Activated CD8-positive, alpha-beta memory T cell treated with anti-CD3 and anti-CD28 coated beads, Interleukin-2, amount 10 ng/mL, durations not matched to agents 7 days and 5 days (primary cell): ENCODE measurements at places on chromosomes 13 and 19.

DNA sequence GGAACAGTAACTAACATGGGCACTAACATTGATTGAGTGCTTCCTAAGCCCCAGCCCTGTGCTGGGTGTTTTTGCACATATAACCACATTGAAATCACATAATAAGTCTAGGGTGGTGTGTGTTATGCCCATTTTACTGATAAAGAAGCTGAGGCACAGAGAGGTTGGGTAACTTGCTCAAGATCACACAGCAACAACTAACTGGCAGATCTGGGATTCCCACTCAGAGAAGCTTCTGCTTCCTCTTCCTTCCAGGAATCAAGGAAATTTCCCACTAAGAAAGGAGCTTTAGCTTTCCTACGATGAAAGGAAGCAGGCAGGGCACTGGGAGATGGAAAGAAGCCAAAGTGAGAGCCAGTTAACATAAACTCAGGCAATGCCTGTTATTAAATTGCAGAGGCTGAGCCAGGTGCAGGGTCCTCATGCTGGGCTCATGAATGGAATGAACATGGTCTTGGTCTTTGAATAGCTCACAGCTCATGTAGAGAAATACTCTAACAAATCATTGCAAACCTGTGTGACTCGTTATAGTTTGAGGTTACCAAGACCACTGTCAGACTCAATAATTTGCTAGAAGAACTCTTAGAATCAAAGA, 10.1 kb downstream of the SSC5D start:
- no peak for DNase-seq

DNA sequence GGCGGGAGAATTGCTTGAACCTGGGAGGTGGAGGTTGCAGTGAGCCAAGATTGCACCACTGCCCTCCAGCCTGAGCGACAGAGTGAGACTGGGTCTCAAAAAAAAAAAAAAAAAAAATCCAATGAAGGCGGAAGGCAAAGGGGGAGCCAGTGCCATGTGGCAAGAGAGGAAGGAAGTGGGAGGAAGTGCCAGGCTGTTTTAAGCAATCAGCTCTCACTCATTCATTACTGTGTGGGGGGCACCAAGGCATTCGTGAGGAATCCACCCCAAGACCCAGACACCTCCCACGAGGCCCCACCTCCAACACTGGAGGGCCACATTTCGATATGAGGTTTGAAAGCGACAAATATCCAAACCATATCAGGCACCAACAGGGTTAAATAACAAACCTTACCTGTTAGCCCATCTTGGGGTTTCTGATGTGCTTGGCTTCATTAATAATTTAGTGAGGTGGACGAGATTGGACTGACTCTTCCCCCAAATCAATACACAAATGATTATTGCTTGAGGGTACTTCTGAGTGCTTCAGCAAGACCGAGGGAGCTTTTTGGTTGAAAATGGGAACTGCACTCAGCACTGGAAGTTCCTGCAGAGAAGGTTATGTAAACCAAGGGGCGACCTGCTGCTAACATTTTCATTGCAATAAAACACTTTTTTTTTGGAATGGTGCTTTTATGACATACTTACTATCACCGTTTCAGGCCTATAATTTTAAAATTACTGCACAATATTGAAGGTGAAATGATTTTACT, 7.5 kb upstream of the LRP3 start:
- no peak for DNase-seq

DNA sequence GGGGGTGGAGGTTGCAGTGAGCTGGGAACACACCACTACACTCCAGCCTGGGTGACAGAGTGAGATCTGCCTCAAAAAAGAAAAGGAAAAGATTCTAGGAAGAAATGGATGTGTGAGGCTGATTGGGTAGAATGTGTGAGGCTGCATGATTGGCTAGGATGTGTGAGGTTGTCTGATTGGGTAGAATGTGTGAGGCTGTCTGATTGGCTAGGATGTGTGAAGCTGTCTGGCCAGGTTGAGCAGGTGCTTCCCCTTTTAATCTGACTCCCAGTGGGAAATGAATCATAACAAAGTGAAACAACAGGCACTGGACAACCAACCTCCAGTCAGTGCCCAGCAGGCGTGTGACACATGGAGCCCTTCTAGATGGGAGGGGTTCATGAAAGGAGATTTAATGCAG, 14.7 kb downstream of the C13orf46 start:
- DNase-seq = no peak

- DNase-seq = no peak
Observed at GRCh38 chr19:13803038-13803437, 7.8 kb downstream of the ZSWIM4 start.

- no peak for DNase-seq
Observed at GRCh38 chr13:113777311-113778260, 18.6 kb downstream of the TMEM255B start.
